ENCODE measurements at places on chromosomes 1 and 21. TPM values are rescaled to one million over a fixed set of nuclear protein-coding genes. Genes with fewer than 3 reads are reported as not detected.

The TSHB gene
- not detected for total RNA-seq

The SERPINC1 gene
- total RNA-seq = not detected

The TNFSF4 gene
- 2.6 TPM for total RNA-seq

The LYPLAL1 gene
- total RNA-seq = 88.7 TPM

The LMOD1 gene
- total RNA-seq = 71.7 TPM

The LINGO4 gene
- total RNA-seq = 0.16 TPM

The CFHR5 gene
- not detected for total RNA-seq

The CGN gene
- 5.9 TPM for total RNA-seq

The NCMAP gene
- 0.16 TPM for total RNA-seq

The ETNK2 gene
- 7.7 TPM for total RNA-seq

The KRTAP19-4 gene
- not detected for total RNA-seq

The TMEM52 gene
- not detected for total RNA-seq

All from urinary bladder (tissue), 4 donors.